ENCODE measurements at places on chromosomes 12 and 14. TPM values are rescaled to one million over a fixed set of nuclear protein-coding genes. Genes with fewer than 3 reads are reported as not detected.

FZD10 gene
- total RNA-seq, result 5.7 TPM

TAC3 gene
- not detected for total RNA-seq

LRIG3 gene
- total RNA-seq, result 80.9 TPM

SMIM41 gene
- not detected for total RNA-seq

MARS1 gene
- total RNA-seq, result 68.4 TPM
